ENCODE measurements at places on chromosomes 16 and 17.

- no peaks in the 10 kb centered on the region for H3K4me1 ChIP-seq
- no peak overlapping the region for H3K27ac ChIP-seq
- no peak for DNase-seq
- no peaks in the 10 kb centered on the region for H3K27me3 ChIP-seq
- H3K4me3 ChIP-seq = no peak overlapping the region
These were observed 46.6 kb downstream of the MYH10 start for GRCh38 chr17:8583954-8584353.

DNA sequence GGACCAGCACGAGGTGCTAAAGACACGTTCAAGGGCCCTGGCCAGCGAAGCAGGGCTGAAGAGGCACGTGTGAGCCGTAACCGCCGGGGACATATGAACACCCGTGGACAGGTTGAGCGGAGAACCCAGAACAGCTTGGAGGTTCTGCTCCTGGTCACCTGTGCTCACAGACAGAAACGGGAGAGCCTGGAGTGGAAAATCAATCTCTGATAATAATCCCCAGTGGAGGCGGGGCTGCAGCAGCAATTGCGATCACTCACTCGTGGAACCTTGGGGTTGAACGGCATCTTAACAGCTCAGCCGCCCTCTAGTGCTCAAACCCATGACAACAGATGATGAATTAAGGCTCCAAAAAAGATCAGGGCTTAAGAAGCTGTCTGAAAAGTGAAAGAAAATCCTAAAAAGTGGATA lies 25.6 kb downstream of the WIPI1 start:
- no peak overlapping the region for H3K4me3 ChIP-seq
- no peaks in the 10 kb centered on the region for H3K36me3 ChIP-seq
- H3K27me3 ChIP-seq = no peaks in the 10 kb centered on the region
- H3K27ac ChIP-seq = peak overlapping the region; percentile 92
- H3K4me1 ChIP-seq = peaks cover 21% of the 10 kb centered on the region

DNA sequence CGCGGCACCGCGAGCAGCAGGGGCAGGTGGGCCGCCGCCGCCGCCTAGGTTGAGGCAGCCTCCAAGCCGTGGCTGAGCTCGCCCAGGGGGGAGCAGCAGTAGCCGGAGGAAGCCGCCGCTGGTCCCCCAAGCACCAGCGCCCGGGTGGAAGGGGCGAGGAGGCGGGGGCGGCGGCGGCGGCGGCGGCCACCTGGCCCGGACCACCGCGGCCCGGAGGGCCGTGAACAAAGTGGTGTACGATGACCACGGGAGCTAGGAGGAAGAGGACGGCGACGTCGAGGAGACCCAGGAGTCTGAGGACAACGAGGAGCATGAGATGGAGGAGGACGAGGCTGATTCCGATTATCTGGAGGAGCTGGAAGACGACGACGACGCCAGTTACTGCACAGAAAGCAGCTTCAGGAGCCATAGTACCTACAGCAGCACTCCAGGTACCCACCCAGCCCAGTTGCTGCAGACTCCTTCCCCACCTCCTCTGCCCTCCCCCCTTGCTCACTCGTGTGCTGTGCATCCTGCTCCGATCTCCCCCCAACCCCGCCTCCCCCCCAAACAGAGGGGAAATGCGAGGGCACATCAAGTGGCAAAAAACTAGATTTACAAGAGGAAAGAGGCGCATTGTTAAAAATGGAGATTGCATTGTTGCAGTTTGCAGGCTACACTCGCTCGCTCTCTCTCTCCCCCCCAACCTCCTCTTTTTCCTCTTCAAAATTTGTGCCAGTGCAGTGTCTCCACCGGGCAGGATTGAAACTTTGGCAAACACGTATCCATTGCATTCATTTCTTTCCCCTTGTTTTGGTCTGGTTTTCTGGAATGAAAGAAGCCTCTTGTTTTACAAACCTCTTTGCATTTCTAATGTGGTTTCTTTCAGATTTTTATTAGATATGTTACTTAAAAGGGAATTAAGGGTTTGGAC lies 41.8 kb upstream of the AMZ2 start:
- peaks cover 10% of the 10 kb centered on the region for H3K4me1 ChIP-seq
- DNase-seq = no peak
- no peaks in the 10 kb centered on the region for H3K27me3 ChIP-seq
- no peaks in the 10 kb centered on the region for H3K36me3 ChIP-seq

DNA sequence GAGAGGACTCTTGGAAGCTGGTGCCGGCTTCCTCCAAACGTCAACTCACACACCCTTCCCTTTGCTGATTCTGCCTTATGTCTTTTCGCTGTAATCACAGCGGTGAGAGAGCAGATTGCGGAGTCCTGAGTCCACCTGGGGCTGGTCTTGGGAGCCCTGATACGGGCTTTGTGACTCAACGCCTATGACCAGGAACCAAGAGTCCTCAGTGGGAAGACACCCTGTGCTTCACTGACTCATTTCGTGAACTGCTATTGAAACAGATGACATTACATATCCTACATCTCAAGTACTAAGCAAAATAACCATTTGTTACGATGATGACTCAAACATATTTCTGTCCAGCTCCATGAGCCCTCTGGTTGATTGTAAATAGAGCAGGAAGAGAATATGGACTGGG lies 90.7 kb upstream of the CREBBP start:
- H3K27ac ChIP-seq = no peak overlapping the region
- no peak for DNase-seq
- no peaks in the 10 kb centered on the region for H3K36me3 ChIP-seq

DNA sequence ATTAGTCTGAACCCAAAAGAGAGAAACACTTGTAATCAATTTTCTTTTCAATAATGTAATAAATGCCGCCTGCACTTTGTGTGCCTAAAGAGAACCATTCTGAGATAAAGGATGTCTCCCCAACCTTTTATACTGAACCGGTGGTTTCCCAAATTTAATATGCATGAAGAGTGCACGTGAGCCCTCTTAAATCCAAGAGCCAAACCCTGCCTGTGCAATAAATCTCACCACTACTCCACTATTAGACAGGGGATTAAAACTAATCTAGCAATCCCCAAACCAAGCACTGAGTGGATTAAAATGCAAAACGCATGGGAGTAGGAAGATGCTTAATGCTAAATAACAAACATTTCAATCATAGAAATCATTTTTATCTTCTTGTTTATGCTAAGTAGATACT lies 351.0 kb upstream of the PSMD7 start:
- no peaks in the 10 kb centered on the region for H3K36me3 ChIP-seq
- no peak overlapping the region for H3K27ac ChIP-seq
- H3K4me3 ChIP-seq = no peak overlapping the region
- no peaks in the 10 kb centered on the region for H3K27me3 ChIP-seq
- peaks cover 16% of the 10 kb centered on the region for H3K4me1 ChIP-seq

Data from gastrocnemius medialis (tissue), 4 donors.